ENCODE measurements at places on chromosomes 11 and 22. TPM values are rescaled to one million over a fixed set of nuclear protein-coding genes. Genes with fewer than 3 reads are reported as not detected.

Gene MS4A8
- not detected for polyA plus RNA-seq

Gene HEPN1
- not detected for polyA plus RNA-seq

Gene ZBTB16
- not detected for polyA plus RNA-seq

Gene APOL4
- not detected for polyA plus RNA-seq

Gene PI4KA
- 21.9 TPM for polyA plus RNA-seq

Gene PIK3C2A
- polyA plus RNA-seq, result 28.3 TPM

Gene PDE2A
- 0.62 TPM for polyA plus RNA-seq

Data from A549 (cell line).